ENCODE measurements at places on chromosomes 13 and 19.

GRCh38 chr19:13461536-13461935 is 44.7 kb downstream of the CACNA1A start:
- no peak for DNase-seq

DNA sequence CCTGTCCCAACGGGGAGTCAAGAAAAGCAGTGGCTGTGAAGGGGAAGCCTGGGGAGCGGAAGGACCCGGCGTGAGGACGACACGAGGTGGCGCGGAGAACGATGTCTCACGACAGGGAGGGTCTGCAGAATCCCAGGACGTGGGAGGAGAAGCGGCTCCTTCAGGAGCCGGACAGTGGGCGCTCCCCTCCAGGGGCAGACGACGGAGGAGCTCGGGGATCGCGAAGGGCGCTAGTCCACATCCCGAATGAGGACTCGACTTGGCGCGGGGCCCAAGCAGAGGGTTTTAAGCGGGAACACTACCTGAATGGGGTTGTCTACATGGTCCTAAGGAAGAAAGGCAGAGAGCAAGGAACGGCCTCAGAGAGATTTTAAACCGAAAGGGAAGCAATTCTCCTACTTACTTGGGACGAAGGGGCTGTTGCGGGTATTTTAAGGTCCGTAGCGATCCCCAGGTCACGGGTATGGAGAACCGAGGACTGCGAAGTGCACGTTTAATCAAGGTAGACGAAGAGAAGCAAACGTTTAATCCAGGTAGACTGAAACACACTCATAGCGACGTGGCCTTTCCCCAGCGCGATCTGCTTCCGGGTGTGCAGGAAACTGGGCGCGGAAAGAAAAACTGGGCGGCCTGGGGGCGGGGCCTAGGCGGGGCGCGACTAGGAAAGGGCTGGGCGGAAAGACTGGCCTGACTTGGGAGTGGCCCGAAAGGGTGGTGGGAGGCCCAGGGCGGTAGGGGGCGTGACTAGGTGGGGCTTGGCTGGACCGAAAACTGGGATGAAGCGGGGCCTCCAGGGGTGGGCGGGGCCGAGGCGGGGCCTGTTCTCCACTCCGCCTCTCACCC is at the start of gene ZNF841:
Gene ZNF841, minus strand, starts transcription at position 594 of the 843 bp plus-strand sequence. CDS start 10,964 bp downstream, outside the sequence.
- peak; percentile 75 for DNase-seq

DNA sequence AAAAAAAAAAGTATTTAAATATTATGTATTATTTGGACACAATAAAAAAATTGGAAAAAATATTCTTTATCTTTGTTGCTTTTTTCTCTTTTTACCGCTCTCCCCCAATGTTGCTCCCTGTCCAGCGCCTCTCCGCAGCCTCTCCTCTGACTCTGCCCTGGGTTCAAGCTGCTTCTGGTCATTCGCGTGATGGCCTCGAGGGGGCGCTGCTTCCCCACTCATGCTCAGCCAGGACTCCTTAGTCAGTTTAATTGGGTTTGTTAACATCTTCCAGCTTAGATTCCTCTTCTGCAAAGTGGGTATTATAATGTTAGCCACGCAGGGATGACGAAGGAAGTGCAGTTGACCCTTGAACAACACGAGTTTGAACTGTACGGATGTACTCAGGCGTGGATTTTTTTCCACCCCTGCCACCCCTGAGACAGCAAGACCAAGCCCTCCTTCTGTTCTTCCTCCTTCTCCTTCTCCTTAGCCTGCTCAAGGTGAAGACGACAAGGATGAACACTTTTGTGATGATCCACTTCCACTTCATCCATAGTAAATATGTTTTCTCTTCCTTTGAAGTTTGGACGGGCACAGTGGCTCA is 4.9 kb upstream of the NWD1 start:
- peak; percentile 7 for DNase-seq

DNA sequence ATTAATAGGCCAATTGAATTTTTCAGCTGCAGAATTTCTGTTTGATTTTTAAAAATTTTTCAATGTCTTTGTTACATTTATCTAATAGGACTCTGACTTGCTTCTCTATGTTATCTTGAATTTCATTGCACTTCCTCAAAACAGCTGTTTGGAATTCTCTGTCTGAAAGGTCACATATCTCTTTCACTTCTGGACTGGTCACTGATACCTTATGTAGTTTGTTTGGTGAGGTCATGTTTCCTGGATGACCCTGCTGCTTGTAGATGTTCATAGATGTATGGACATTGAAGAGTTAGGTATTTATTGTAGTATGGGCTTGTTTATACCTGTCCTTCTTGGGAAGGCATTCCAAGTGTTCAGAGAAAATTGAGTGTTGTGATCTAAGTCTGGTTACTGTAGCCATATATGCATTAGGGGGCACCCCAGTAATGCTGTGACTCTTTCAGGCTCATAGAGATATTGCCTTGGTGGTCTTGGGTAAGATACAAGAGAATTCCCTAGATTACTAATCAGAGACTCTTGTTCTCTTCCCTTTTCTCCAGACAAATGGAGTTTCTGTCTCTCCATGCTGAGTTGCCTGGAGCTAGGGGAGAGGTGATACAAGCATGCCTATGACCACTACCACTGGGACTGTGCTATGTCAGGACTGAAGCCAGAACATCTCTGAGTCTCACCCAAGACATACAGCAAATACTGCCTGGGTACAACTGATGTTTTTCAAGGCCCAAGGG is 27.8 kb downstream of the RFC3 start:
- no peak for DNase-seq

- no peak for DNase-seq
Observed at GRCh38 chr13:78779608-78780007, 120.7 kb upstream of the OBI1 start.

DNA sequence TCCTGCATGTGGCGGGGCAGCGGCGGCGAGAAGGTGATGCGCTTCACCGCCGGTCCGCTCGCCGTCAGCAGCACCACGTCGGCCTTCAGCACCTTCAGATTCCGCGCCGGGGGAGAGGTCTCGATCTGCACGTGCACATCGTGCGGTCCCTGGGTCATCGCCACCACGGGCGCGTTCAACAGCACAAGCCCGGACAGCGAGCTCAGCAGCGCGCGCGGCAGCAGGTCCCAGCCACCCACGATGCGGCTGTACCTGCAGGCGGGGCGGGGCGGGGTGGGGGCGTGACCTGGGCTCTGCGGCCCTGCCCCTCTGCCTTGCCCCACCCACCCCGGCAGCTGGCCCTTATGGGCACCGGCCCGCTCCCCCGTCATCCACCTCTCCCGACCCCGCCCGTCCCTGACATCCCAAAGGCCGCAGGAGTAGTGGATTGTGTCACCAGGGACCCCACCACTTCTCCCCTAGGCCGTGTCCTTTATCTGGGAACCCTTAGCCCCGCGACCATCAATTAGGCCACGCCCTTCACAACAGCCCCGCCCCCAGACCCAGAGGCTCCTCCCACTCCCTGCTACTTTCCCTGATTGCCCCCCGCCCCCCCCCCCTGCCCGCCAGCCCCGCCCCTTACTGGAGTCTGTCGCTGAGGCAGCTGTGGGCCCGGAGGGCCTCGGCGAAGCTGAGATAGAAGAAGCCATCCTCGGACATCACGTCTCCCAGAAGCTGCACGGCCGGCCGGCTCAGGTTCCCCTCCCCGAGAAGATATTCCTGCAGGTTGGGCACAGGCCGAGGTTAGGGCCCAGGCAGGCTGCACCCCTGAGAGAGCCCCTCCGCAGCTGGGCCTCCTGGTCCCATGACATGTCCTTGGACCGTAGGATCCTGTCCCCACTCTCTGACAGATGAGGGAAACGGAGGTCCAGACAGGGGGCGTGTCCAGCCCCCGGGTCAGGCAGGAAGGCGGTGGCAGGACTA is 6.1 kb downstream of the IL4I1 start:
- no peak for DNase-seq

DNA sequence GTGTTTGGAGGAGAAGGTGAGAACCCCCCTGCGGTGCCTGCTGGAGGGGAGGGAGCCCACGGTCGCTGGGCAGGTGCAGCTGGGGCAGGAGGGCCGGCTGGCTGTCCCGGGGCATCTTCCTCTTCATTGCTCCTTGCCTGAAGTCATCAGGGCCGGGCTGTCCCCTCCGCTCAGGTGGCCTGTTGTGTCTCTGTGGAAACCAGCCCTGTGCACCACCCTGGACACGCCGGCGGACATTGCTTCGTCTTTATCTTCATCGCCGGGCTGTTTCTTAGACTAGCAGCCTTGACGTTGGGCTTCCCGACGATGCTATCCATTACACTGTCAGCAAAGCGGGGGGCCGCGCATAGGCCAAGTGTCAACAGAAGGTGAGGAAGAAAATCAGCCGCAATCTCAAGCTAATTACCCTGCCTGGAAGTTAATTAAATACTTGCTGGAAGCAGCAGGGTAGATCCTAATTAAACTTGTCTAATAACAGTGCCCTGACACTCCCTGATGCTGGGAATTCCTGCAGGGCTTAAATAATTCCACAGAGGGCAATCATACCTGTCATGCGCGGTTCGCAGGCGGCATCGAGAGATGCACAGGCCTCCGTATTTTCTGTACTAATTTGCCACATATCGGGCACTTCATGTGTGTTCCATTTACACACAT is 111.4 kb upstream of the SOX1 start:
- no peak for DNase-seq

GRCh38 chr19:30163663-30164062 is 208.5 kb upstream of the ZNF536 start:
- DNase-seq: no peak

- no peak for DNase-seq
Observed at GRCh38 chr13:40897053-40897452, 107.6 kb downstream of the SLC25A15 start.

DNA sequence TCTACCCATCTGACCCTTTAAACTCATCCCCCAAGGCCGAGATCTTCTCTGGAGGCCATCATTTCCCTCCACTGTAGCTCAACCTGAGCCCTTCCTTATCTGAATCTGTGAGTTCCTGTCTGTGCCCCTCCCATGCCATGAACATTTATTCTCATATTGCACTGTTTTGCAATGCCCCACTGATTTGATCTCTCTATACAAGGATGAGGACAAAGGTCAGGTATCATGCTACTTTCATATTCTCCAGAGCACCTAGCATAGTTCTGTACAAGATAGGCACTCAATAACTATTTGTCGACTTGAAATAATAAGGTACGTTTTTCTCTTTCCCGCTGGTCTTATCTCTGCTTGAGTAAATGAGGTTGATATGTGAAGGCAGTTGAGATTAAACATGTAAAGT is 135.5 kb downstream of the KLF5 start:
- no peak for DNase-seq

DNA sequence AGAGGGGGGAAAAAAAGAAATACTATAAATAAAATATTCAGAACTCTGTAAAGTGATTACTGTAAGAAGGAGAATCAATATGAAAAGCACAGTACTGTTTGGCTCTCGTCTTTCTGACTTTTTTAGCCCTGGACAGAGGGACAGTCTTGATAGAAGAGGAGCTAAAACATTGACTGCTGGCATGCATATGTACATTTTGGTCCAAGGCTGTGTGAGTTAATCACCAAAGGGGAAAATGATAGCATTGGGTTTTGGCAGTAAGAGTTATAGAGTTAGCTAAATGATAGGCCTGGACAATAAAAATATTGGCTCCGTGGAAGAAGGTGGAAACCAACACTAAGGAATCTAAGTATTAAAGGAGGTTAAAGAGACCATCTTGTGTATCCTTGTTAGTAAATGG is 50.3 kb downstream of the RAP2A start:
- no peak for DNase-seq

DNA sequence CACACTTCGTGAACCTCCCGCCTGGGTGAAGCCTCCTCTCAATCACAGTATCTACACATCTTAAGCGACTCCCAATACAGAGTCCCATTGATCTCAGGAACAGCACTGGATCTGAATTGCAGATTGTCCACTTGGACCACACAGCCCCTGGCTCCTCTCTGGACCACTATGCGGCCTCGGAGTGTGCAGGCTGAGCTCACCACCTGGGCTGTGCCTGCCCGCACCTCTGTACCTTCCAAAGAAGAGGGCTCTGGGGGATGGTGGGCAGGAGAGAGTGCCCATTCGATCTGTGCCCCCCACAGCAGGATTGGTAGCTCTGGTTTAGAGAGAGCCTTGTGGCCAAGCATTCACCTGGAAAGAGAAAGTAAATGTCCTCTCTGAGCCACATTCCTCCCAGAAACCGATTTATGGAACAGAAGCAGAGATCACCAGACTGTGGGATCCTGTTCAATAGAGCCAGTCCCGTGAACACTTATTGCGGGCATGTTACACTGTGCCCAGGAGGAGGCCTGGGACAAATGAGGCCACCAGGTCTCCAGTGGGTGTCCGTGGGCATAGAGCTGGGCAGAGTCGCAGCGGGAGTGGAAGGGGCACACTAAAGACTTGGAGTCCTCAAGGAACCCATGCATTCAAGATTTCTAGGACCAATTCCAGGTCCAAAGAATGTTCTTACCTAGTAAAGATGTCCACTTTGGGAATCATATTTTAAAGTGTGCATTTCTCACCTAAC is 141.6 kb upstream of the SOX1 start:
- no peak for DNase-seq

- no peak for DNase-seq
Observed at GRCh38 chr19:45821103-45821521, 6.0 kb upstream of the RSPH6A start.

- DNase-seq: no peak
Observed at GRCh38 chr19:15475611-15476010, 3.7 kb downstream of the PGLYRP2 start.

- no peak for DNase-seq
Observed at GRCh38 chr19:5281588-5281987, 59.0 kb downstream of the PTPRS start.

DNA sequence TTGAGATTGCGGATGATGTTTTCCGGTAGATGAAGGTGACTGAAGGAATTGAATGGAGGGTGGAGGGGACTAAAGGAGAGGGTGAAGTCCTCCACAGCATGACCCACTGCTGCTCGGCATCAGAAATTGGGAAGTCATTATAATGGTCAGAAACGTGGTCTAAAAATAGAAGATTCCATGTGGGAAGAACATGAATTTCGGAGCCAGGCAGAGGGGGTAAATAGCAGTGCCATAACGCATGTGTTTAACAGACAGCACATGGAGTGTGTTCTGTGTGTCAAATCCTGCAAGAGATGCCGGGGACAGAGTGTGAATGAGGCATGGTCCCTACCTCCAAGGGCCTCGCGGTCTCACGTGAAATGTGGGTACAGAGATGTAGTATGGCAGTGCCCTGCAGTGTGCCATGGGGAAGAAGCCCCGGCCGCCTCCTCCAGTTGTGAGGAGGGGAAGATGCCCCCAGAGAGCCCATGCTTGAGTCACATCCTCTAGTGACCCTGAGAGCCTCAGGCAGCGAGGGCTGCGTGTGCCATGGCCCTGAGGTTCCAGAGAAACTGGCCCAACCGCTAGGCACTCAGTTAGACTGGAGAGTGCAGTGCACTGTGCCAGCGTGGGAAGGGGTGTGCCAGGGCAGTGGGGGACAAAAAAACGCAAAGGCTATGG is 106.1 kb downstream of the COL4A2 start:
- no peak for DNase-seq

Measured in bone marrow (tissue), 2 donors.